ENCODE measurements at places on chromosomes 13 and 19.

DNA sequence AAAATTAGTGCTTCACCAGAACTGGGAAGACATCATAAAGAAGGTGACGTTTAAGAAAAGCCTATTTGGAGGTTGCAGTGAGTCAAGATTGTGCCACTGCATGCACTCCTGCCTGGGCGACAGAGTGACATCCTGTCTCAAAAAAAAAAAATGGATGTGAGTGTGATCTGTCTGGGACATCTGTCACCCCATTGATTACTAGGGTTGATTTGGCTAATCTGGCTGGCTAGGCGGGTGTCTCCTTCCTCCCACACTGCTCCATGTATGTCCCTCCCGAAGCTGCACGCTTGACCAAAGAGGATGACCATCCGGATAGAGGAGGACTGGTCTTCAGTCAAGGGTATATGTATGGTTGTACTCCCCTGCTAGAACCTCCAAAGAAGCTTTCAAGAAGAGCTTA, 2.6 kb downstream of the GTF2F2 start:
- no peak for DNase-seq
- no peak overlapping the region for H3K27ac ChIP-seq
- peaks cover 12% of the 10 kb centered on the region for H3K4me1 ChIP-seq
- peak overlapping the region; percentile 44 for H3K4me3 ChIP-seq
- H3K36me3 ChIP-seq: peaks cover 9% of the 10 kb centered on the region

- H3K27me3 ChIP-seq: no peaks in the 10 kb centered on the region
- no peak for DNase-seq
- H3K27ac ChIP-seq: no peak overlapping the region
- H3K36me3 ChIP-seq: no peaks in the 10 kb centered on the region
- no peaks in the 10 kb centered on the region for H3K4me1 ChIP-seq
Observed at GRCh38 chr13:109231888-109232287, 554.5 kb downstream of the IRS2 start.

GRCh38 chr19:22118132-22118531, 65.8 kb downstream of the ZNF257 start:
- no peak overlapping the region for H3K27ac ChIP-seq
- H3K4me3 ChIP-seq: no peak overlapping the region
- no peaks in the 10 kb centered on the region for H3K27me3 ChIP-seq
- no peaks in the 10 kb centered on the region for H3K36me3 ChIP-seq
- DNase-seq: no peak

GRCh38 chr19:13493516-13494310, 12.6 kb downstream of the CACNA1A start:
- DNase-seq: no peak
- no peak overlapping the region for H3K4me3 ChIP-seq
- H3K27ac ChIP-seq: no peak overlapping the region
- peaks cover 10% of the 10 kb centered on the region for H3K27me3 ChIP-seq
- no peaks in the 10 kb centered on the region for H3K4me1 ChIP-seq

DNA sequence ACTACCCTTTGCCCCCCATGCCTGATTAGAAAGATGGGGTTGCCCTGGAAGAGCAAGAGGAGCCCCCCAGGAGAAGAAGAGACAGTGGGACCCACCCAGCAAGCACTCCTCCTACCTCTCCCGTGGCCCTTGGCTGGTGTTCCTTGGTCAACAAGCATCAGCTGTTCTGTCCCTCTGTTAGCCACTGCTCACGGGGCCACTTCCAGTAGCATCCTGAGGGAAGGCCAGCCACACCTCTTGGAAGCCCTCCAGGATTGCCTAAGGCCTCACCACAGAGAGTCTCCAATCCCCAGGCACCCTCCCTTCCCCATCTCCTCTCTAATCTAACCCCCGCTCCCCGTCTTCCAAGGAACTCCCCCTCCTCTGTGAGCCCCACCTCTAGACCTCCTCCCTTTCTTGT, 15.1 kb upstream of the DPP9 start:
- no peak for DNase-seq
- H3K36me3 ChIP-seq: no peaks in the 10 kb centered on the region
- H3K27me3 ChIP-seq: peaks cover 10% of the 10 kb centered on the region
- H3K4me3 ChIP-seq: no peak overlapping the region
